ENCODE measurements at places on chromosomes 7 and 10. TPM values are rescaled to one million over a fixed set of nuclear protein-coding genes. Genes with fewer than 3 reads are reported as not detected.
A peak's percentile ranks its signal among the peaks of the same experiment; 100 is the strongest.

DNA sequence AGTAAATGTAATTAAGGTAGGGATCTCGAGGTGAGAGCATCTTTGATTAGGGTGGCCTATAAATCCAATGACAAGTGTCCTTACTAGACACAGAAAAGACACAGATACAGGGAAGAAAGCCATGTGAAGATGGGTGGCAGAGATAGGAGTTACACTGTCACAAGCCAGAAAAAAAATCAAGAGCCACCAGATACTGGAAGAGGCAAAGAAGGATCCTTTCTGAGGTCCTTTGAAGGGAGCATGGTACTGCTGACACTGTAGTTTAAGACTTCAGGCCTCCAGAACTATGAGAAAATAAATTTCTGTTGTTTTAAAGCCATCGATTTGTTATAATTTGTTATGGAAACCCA lies 56.6 kb downstream of the MKLN1 start:
- H3K27ac ChIP-seq: no peak overlapping the region
- H3K27me3 ChIP-seq: no peaks in the 10 kb centered on the region
- H3K4me3 ChIP-seq: no peak overlapping the region
- H3K36me3 ChIP-seq: peaks cover 9% of the 10 kb centered on the region

GRCh38 chr10:121526801-121527221 lies 71.4 kb downstream of the FGFR2 start:
- DNase-seq: no peak
- no peak overlapping the region for H3K4me3 ChIP-seq
- H3K4me1 ChIP-seq: peaks cover 6% of the 10 kb centered on the region
- H3K27me3 ChIP-seq: no peaks in the 10 kb centered on the region

DNA sequence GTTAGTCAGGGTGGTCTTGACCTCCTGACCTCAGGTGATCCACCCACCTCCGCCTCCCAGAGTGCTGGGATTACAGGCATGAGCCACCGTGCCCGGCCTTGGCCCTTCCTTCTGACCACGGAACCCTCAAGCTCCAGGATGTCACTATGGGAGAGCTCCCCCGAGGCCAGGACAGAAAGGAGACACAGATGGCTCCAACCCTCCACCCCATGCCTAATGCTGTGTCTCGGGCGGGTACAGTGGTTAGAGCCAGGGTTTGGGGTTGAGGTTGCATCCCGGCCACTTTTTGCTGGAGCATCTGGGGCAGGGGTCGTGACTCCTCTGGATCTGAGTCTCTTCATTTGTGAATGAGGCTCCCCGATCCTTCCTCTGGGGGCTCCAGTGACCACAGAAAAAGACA lies 8.1 kb downstream of the MYL10 start:
- no peak overlapping the region for H3K4me3 ChIP-seq
- H3K27me3 ChIP-seq: no peaks in the 10 kb centered on the region
- no peak for DNase-seq
- H3K27ac ChIP-seq: no peak overlapping the region
- peaks cover 6% of the 10 kb centered on the region for H3K4me1 ChIP-seq

- H3K4me3 ChIP-seq: no peak overlapping the region
- H3K4me1 ChIP-seq: peaks cover 26% of the 10 kb centered on the region
- H3K36me3 ChIP-seq: no peaks in the 10 kb centered on the region
- no peaks in the 10 kb centered on the region for H3K27me3 ChIP-seq
- DNase-seq: peak; percentile 91
Measured at GRCh38 chr10:112307358-112308124, 24.3 kb downstream of the TECTB start.

MYH16 gene
- not detected for total RNA-seq

THSD7A gene
- not detected for total RNA-seq

- no peak for DNase-seq
- H3K36me3 ChIP-seq: no peaks in the 10 kb centered on the region
- no peaks in the 10 kb centered on the region for H3K27me3 ChIP-seq
- no peaks in the 10 kb centered on the region for H3K4me1 ChIP-seq
Measured at GRCh38 chr10:128296253-128297007, 170.2 kb upstream of the MKI67 start.

DNA sequence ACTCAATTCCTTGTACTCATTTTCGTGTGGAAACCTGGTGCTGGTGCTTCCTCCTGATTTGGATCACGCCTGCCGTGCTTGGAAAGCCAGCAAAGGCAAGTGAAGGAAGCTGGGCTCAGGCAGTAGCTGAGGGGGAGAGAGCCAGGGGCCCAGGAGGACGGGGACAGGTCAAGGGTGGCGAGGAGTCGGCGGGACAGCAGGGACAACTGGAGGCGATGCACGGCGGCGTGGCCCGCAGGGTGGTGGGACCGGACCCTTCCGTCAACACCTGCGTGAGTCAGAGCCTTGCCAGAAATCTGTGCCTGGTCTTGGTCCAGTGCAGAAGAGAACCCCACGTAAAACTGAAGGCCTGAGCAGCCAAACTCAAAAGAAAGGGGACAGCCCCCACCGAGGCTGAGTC lies 309.7 kb upstream of the SHH start:
- DNase-seq: no peak
- no peaks in the 10 kb centered on the region for H3K36me3 ChIP-seq
- no peak overlapping the region for H3K4me3 ChIP-seq
- no peaks in the 10 kb centered on the region for H3K4me1 ChIP-seq
- no peak overlapping the region for H3K27ac ChIP-seq
- H3K27me3 ChIP-seq: no peaks in the 10 kb centered on the region

CFAP69 gene
- total RNA-seq: 0.32 TPM

CNNM1 gene
- total RNA-seq: not detected

- H3K4me1 ChIP-seq: no peaks in the 10 kb centered on the region
- no peak overlapping the region for H3K27ac ChIP-seq
- no peaks in the 10 kb centered on the region for H3K36me3 ChIP-seq
Measured at GRCh38 chr7:149688836-149689235, 84.6 kb downstream of the ZNF467 start.

LEP gene
- not detected for total RNA-seq

DNA sequence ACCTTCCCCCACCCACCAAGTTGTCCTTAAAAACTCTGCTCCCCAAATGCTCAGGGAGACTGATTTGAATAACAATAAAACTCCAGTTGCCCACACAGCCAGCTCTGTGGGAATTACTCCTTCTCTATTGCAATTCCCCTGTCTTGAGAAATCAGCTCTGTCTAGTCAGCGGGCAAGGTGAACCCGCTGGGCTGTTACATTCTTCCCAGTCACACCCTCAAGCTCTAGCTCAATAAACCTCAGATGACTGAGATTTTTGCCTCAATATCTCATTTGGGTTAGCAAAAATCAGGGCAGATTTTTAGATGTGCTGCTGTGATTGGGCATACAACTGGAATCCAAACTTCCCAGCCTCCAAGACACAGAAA lies 32.9 kb downstream of the SVOPL start:
- H3K27ac ChIP-seq: no peak overlapping the region
- no peaks in the 10 kb centered on the region for H3K27me3 ChIP-seq
- H3K4me3 ChIP-seq: no peak overlapping the region
- DNase-seq: no peak

GRCh38 chr7:43838201-43838658 lies 31.1 kb downstream of the MRPS24 start:
- no peaks in the 10 kb centered on the region for H3K36me3 ChIP-seq
- no peak overlapping the region for H3K27ac ChIP-seq
- no peak overlapping the region for H3K4me3 ChIP-seq
- H3K4me1 ChIP-seq: peaks cover 17% of the 10 kb centered on the region

DNA sequence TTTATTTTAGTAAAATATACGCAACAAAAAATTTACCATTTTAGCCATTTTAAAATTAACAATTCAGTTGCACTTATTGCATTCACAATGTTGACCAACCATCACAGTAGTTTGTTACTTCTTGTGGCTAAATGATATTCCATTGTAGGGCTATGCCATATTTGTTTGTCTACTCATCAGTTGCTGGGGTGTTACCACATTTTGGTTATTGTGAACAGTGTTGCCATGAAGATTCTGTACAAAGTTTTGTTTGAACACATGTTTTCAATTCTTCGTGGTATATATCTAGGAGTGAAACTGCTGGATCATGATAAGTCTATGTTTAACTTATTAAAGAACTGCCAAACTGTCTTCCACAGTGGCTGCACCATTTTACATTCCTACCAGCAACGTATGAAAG lies 46.3 kb upstream of the ZNF365 start:
- H3K36me3 ChIP-seq: no peaks in the 10 kb centered on the region
- no peaks in the 10 kb centered on the region for H3K27me3 ChIP-seq
- no peak overlapping the region for H3K27ac ChIP-seq
- DNase-seq: no peak

GRCh38 chr10:117137031-117137910 lies 799 bp downstream of the VAX1 start:
- H3K4me1 ChIP-seq: no peaks in the 10 kb centered on the region
- no peaks in the 10 kb centered on the region for H3K27me3 ChIP-seq
- no peaks in the 10 kb centered on the region for H3K36me3 ChIP-seq
- H3K27ac ChIP-seq: no peak overlapping the region
- H3K4me3 ChIP-seq: no peak overlapping the region
- DNase-seq: no peak

FGL2 gene
- 22.6 TPM for total RNA-seq

ZNF680 gene
- total RNA-seq: 18.3 TPM

PODXL gene
- total RNA-seq: 1.5 TPM

GRCh38 chr10:15181576-15182156 lies 13.2 kb upstream of the NMT2 start:
- no peaks in the 10 kb centered on the region for H3K27me3 ChIP-seq
- no peak for DNase-seq
- no peak overlapping the region for H3K27ac ChIP-seq
- H3K4me1 ChIP-seq: no peaks in the 10 kb centered on the region

GRCh38 chr7:80967071-80967916 lies 48.4 kb upstream of the SEMA3C start:
- DNase-seq: no peak
- no peaks in the 10 kb centered on the region for H3K27me3 ChIP-seq
- no peaks in the 10 kb centered on the region for H3K4me1 ChIP-seq

GRCh38 chr10:95531058-95531809 lies 29.9 kb downstream of the SORBS1 start:
- H3K27me3 ChIP-seq: no peaks in the 10 kb centered on the region
- H3K4me1 ChIP-seq: no peaks in the 10 kb centered on the region
- no peak for DNase-seq
- no peak overlapping the region for H3K4me3 ChIP-seq
- H3K27ac ChIP-seq: no peak overlapping the region

- no peak overlapping the region for H3K27ac ChIP-seq
- no peaks in the 10 kb centered on the region for H3K4me1 ChIP-seq
- no peaks in the 10 kb centered on the region for H3K27me3 ChIP-seq
- no peak overlapping the region for H3K4me3 ChIP-seq
Measured at GRCh38 chr10:129706523-129706922, 239.5 kb downstream of the MGMT start.

AMZ1 gene
- not detected for total RNA-seq

PTF1A gene
- total RNA-seq: not detected

DNA sequence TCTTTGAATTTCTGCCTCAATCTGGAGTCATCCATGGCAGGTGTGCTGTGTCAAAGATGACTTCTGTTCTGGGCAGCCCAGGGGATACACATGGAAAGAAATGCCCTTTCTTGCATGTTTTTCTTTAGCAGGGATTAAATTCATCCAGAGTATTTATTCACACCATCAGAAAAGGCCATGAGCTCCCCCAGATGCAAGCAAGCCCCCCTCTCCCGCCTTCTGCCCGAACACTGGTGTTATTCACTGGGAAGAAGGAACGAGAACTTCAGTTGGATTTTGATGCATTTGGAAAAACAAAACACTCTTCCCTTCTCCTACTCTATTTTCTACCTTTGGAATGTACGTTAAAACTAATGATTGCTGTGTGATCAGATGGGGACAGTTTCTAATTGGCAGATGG lies 1.4 kb downstream of the PLPP4 start:
- H3K36me3 ChIP-seq: no peaks in the 10 kb centered on the region
- no peaks in the 10 kb centered on the region for H3K27me3 ChIP-seq
- peaks cover 8% of the 10 kb centered on the region for H3K4me1 ChIP-seq
- H3K4me3 ChIP-seq: no peak overlapping the region
- no peak overlapping the region for H3K27ac ChIP-seq
- DNase-seq: no peak

GRCh38 chr10:132670546-132671227 lies 115.3 kb downstream of the NKX6-2 start:
- H3K27me3 ChIP-seq: no peaks in the 10 kb centered on the region
- no peak overlapping the region for H3K4me3 ChIP-seq
- DNase-seq: no peak
- no peaks in the 10 kb centered on the region for H3K36me3 ChIP-seq
